AG04450 (cell line): ENCODE measurements at places on chromosomes 7 and 10.

GRCh38 chr7:20268824-20269223, 51.6 kb upstream of the MACC1 start:
- no peak for DNase-seq

DNA sequence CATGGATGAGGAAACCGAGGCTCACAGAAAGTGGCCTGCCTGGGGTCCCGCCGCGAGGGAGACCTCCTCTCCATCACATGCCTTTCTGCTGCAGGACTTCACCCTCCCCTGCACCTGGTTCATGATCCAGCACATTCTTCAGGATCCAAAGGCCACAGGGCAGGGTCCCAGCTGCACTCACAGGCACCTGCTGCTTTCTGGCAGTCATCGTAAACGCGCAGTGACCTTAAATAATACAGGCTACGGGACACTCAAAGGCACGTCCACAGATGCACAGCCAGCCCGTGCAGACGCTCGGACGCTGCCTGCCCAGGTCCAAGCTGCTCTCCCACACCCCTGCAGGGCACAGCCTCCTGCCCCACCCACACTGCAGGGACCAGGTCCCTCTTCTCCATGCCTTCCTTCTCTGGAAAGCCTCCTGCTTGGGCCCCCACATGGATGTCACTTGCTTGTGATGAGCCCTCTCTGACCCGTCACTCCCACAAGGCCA, 49.9 kb downstream of the CALML3 start:
- DNase-seq = no peak

GRCh38 chr10:23031318-23031717, 64.1 kb upstream of the MSRB2 start:
- no peak for DNase-seq

GRCh38 chr7:135209225-135209834, 2.0 kb downstream of the WDR91 start:
- DNase-seq = no peak

- DNase-seq = no peak
These were observed 512 bp downstream of the FAM24B start for GRCh38 chr10:122878799-122879338.

DNA sequence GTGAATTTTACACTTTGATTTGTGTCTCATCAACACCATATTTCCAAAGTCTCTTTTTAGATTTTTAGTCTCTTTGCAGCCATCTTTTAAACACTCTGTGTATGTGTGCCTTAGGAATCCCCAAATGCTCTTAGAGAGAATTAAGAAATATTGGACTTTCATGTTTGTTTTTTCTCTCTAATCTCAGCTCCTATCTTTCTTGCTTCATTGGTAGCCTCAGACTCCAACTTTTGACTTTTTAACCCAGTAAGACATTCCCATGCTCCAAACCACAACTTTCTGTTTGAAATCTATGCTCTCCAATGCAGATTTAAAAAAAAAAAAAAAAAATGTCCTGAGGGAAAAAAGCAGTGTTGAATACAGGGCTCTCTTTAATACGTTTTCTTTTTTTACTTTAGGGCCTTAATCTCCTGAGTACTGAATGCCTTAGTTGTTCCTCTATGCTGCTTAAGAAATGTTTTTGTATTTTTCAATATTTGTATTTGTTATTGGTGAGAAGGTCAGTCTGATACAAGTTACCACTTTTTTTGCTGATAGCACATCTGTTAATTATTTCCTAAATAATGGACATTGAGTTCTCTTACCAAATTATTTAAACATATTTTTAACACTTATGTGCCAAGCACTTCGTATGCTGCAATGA, 489.9 kb downstream of the NXPH1 start:
- DNase-seq = no peak

DNA sequence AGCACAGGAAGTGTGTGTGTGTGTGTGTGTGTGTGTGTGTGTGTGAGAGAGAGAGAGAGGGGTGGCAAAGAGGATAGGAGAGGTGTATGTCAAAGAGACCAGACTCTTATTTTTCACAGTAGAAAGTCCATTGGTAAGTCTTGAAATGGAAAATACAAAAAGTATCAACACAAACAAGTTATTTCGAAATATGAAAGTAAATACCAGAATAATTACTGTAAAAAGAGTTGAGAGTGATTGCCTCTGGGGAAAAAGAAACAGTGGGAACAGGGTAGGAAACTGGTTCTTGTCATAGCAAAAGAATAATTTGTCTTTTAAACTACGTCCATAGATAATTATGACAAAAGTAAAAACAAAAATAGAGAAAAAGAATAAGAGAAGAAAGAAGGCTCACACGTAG, 29.0 kb upstream of the EIF5AL1 start:
- DNase-seq = no peak

GRCh38 chr7:99120916-99121315, 23.0 kb downstream of the SMURF1 start:
- DNase-seq = no peak

DNA sequence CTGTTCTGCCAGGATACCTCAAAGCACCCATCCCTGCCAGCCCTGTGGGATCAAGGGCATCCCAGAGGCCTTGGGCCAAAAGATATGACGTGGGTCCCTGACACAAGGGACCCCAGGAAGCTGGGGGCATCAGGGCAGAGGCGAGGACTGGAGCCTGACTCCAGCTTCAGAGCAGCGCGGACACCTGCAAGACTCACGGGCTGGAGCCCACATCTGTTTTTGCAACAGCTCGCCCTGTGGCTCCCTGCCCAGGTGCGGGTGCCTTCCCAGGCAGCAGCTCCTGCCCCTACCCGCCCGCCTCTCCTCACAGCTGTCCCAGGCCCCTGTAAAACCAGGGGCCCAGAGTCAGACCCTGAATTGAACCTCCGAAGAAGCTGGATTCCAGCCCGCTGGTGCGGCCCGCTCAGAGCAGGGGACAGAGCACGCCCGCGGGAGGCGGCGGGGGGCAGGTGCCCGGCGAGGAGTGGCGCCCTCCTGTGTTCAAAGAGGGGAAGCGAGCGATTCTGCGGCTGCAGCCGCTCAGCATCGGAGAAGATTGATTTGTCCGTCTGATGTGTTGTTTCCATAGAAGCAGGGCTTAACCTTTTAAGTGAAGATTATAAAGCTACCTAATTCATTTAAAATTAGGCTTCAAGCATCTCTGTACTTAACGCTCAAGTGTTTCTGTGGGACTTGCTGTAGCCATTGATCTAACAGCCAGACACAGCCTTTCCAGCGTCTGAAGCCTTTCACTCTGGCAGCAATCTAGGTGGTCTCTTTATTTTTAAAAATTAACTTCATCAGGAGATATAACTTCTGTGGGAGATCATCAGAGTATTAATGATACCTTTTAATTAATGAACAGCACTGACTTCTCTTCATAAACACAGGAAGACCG, 88.4 kb downstream of the BEND7 start:
- no peak for DNase-seq

- no peak for DNase-seq
These were observed 559.7 kb downstream of the TCERG1L start for GRCh38 chr10:130751851-130752250.

GRCh38 chr7:140284062-140284461, 107.3 kb upstream of the KDM7A start:
- DNase-seq = no peak

GRCh38 chr10:102016416-102016815, 39.6 kb downstream of the ARMH3 start:
- DNase-seq = no peak

DNA sequence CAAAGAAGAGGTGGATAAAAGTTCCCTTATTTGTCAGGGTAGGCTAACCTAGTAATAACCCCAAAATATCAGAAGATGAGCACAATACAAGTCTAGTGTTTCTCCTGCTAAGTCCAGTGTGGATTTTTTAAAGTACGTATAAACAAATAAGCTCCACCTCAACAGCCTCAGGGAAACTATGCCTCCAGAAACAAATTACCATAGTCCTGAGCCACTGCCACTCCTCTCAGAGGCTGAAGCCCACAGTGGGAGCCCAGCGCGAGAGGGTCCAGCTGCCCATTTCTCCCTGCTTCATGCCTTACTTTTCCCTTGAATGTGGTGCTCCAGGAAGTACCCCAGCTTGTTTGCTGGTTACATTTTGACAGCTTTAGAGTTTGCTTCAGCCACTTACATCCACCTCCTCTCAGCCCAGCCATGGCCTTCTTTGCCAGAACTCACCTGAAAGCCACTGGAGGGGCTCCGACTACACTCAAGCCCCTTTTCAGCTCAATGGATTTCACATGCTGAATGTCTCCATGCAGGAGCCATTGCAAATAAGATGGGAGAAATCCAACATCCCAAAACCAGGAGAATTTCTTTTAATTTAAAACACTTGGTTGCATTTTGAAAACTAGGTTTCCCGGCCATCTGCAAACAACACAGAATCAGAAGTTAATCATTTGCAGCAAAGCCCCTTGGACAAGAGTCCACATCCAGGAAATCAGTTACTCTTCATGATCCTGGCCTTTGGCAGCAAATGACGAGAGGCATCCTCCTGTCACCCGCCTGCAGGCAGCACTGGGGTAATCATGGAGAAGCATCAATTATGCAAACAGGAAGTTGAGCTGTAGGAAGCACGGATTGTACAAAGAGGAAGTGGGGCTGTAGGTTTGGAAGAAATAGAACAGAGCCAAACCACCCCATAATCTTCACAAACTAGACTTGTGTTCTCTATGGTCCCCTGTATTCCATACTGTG, 138.1 kb downstream of the HERPUD2 start:
- DNase-seq = no peak

DNA sequence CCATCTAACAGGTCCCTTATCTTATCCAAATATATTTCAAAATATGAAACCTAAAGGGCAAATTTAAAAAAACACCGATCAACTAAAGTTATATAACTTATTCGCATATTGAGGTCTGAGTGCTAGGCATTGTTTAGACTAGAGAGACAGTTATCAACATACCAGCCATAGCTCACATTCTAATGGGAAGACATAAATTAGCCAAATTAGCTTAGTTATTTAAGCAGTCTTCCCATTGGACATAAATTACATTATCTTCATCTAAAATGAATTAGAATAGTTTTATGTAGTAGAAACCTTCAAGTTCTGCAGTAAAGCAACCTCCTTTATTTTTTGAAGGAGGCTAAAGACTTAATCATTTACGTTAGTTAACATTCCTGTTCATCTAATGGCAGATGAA, 17.4 kb downstream of the KIF5B start:
- DNase-seq = no peak

GRCh38 chr10:74743401-74743800, 83.0 kb upstream of the KAT6B start:
- DNase-seq = no peak

DNA sequence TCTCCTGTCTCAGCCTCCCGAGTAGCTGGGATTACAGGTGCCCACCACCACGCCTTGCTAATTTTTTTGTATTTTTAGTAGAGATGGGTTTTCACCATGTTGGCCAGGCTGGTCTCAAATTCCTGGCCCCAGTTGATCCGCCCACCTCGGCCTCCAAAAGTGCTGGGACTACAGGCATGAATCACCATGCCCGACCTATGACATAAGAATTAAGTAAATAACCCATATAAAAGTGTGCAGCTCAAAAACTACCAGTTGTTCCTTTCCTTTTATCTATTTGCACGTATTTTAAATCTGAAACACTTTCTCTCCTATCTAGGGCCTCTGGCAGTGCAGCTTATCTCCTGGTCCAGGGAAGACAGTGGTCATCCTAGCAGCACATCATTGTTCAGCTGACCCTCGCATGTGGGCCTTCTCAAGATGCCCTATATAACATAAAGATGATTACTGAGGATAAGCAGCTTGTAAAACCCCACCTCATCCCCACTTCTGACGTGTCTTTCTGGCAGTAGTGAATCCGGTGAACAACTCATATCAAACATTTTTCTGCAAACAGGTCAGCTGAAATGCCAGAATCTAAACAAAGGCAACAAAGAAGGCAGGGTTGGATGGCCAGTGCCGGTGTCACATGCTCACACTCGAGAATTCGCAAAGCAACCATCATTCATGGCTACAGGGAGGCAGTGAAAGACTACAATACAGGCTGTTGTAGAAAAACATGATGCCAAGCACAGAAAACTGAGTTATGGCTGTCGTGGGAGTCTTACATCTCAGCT, 36.0 kb upstream of the KCNIP2 start:
- peak; percentile 81 for DNase-seq

GRCh38 chr10:14185316-14186045, 145.2 kb downstream of the FRMD4A start:
- peak; percentile 83 for DNase-seq

DNA sequence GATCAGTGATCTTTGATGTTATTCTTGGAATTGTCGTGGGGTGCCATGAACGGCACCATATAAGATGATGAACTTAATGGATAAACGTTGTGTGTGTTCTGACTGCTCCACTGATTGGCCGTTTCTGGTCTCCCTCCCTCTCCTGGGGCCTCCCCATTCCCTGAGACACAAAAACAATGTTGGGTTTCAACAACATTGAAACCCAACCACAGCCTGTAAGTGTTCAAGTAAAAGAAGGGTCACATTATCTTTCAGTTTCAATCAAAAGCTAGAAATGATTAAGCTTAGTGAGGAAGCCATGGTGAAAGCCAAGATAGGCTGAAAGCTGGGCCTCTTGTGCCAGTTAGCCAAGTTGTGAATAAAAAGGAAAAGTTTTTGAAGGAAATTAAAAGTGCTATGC, 19.5 kb downstream of the EN2 start:
- no peak for DNase-seq

DNA sequence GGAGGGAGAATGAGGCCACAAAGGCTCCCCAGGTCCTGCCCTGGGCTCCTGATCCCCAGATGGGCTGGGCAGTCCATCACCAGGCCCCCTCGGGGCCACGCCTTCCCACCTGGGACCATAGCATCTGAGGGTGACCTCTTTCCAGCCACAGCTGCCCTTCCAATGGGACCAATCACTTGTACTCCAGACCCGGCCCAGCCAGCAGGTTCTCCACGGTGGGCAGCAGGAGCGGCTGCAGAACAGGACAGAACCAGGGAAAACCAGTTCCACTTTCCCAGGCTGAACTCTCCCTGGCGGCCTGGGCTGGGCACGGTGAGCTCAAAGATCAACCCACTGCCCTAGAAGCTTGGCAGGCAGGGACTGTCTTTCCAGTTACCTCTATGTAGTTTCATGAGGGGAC, 257.6 kb downstream of the MAD1L1 start:
- no peak for DNase-seq

GRCh38 chr7:142899661-142900060, 14.1 kb upstream of the TRPV6 start:
- DNase-seq = no peak

DNA sequence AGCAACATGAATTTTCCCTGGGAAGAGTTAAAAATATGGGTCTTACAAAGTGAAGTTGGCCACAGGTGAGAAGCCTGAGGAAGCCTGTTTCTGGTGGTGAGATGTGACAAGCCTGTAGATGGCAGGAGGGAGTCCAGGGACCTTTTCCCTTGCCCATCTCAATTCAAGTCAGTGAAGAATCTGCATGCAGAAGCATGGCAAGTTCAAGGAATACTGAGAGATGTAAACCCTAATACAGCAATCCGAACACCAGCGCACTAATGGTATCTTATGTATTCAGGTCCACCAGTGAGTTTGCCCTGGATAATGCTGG, 73.6 kb downstream of the RHOBTB1 start:
- no peak for DNase-seq
